ENCODE measurements at places on chromosomes 11 and 22.

DNA sequence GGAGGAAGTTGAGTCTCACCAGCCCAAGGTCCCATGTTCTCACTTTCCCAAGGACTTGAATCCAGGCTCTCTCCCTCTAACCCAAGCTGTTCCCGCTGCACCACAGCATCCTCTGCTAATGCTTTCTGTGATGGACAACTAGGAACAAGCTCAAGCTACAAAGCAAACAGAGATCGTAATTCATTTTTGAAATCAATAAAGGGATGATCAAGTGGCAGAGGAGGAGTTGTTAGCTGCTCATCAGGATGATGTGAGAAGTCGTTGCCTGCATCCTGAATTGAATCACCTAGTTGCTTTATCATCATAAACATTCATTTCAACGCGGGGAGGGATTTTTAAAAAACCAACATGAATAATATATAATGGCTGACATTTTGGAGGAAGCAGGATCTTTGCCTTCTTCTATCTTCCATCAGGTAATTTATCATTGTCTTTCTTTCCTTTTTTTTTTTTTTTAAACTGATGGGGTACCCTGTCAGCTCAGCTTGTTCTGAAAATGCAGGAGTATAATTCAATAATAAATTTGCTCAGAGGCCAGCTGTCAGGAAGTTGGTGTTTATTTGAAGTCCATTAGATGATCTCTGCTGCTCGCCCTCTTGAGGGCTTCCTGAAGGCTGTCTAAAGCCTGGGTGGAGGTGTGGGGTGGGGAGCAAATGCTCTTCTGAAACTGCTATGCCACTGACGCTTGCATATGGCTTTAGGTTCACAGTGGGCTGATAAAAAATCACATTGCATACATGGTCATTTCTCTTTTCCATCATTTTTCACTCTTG is 174.4 kb upstream of the NARS2 start:
- DNase-seq, result no peak

- no peak for DNase-seq
These were observed 74.9 kb upstream of the KCNA4 start for GRCh38 chr11:30091737-30092136.

DNA sequence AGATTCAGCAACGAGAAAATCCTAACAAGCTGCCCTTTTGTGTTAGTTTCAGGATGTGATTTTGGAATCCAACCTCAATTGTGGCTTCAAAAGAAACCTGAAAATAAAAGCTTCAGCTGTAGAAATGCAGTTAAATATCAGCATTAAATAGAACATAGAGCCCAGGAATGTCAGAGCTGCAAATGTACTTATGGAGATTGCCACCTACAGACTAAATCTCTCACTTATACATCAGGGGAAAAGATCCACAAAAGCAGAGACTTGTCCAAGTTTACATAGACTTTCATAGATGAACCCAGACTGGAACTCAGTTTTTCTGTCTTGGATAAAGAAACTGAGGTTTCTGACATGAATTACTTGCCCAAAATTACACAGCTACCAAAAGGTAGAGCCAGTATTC is 446.6 kb downstream of the DLG2 start:
- no peak for DNase-seq

- no peak for DNase-seq
These were observed 284.8 kb downstream of the ETS1 start for GRCh38 chr11:128302425-128303186.

DNA sequence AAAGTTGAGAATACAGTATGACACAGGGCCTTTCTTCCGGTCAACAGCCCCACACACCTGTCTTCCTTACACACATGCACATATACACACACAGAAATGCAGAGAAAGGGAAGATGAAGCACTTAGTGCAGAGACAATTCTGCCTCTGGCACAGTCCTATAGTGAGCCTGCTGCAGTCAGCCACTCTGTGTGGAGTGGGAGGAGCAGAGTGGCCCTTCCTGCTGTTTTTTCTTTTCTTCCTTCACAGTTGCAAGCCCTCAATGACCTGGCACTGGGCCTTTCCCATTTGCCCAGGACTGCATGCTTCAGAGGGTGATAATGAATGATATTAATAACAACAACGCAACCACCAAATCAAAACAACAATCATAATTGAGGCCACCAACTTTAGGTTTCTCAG is 527.0 kb upstream of the B3GAT1 start:
- no peak for DNase-seq

DNA sequence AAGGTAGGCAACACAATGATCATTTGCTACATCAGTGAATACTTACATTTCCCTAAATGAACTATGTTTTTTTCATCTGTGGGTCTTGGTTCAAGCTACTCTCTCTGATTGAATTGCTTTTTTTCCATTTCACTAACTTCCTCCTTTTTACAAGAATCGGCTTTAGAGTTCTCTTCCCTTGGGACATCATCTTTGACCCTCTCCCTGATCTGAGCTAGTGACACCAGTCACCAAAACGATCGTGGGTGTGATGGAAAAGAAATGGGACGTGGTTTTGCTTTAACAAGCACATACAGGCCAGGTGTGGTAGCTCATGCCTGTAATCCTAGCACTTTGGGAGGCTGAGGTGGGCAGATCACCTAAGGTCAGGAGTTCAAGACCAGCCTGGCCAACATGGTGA is 129.9 kb downstream of the WT1 start:
- no peak for DNase-seq

- no peak for DNase-seq
These were observed 11.1 kb downstream of the SYNGR1 start for GRCh38 chr22:39360674-39361413.

DNA sequence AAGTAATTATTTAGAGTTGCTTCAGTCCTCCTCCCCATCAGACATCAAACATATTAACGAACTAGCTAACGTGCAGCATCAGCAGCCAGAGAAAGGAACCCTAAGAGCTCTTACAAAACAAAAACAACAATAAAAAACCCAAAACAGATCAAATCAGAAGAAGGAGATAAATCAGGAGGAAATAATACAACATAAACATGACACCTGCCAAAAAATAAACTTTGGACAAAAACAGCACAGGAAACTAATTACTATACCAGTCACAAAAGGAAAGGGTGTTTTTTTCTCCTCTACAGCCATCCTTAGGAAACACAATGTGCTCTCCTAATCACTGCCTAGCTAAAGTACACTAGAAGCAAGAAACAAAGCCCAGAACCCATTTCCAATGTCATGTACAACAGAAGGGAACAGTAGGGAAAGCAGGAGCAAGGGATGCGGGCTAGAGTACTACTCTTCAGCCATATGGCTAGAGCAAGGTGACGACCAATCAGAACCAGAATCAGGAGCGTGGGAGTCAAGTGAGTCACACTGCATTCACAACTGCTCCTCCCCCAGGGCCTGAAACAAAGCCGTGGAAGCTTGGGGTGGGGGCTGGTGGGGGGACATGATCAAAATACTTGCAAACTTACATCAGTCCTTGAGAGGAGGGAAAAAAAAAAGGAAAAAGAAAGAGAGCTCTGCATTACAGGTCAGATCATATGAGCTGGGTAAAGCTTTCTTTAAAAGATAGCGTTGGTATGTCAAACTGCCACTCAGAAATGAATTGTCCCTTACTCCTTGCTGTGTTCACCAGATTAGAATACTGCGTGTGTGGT is 60.4 kb downstream of the LARGE2 start:
- DNase-seq, result no peak

DNA sequence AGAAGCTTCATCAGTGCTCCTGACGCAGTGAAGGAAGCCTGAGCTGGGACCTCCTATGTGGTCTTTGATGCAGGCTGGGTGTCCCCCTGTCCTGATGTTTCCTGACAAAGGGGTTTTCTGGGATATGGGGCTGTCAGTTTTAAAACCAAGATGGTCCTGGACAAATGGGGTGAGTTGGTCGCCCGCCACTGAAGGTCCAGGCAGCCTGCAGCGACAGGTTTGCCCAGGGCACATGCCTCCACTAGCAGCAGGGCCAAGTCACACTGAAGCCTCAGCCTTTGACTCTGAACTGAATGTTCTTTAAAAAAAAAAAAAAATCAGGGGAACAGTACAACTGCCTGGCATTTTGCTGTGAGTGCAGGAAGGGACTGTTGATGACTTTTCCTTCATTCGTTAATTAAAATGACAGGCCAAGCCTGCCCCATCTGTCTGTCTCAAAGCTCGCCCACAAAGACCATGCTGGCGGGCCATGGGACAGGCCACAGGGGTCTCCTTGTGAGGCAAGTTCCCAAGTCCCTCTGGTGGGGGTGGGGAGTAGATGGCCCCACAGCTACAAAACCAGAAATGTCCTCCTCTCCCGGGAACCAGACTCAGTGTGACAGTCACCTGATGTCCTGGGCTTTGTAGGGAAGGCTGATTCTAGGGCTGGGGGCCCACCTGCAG is 274.8 kb downstream of the CTTN start:
- DNase-seq, result no peak

DNA sequence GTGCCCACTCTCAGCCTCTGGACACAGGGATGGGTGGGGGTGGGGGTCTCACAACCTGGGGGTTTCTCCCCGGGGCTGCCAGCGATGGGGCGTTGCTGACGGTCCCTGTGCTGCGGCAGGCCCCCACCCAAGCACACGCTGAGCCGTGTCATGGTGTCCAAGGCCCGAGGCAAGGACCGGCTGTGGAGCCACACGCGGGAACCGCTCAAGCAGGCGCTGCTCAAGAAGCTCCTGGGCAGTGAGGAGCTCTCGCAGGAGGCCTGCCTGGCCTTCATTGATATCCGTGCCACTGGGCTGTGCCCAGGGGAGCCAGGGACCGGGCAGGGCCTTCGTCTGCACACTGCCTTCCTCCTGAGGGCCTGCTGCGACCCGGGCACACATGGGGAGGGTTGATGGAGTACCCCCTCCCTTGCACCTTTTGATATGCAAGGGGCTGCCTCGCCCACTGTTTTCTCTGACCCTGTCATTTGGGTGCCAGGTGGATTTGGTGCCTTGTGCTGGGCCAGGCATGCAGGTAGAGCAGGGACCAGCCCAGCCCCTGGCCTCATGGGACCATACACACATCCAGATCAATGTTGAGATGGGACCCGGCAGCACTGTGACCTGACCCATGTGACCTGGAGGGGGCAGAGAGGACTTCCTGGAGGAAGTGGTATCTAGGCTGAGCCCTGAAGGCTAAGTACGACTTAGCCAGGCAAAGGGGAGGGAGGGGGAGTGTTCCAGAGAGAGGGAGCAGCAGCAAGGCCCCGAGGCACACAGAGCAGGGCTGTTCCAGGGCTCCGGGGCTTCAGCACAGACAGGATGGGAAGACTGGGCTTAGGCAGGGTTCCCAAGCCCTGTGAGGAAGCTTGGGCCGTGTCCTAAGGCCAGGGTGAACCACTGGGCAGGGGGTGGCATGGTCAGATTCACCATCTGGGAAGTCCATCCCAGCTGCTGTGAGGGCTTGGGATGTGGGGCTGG is 75.2 kb downstream of the MYO7A start:
- DNase-seq, result no peak

- no peak for DNase-seq
These were observed 190.2 kb upstream of the ZBED5 start for GRCh38 chr11:11047851-11048610.

- DNase-seq, result no peak
These were observed 83.6 kb downstream of the BCR start for GRCh38 chr22:23263651-23264555.

- DNase-seq, result no peak
These were observed 377.4 kb downstream of the DYNC2H1 start for GRCh38 chr11:103486604-103487003.

- DNase-seq, result no peak
These were observed 3.6 kb upstream of the VPS37C start for GRCh38 chr11:61164606-61165424.

GRCh38 chr11:28592141-28592540 is 484.0 kb downstream of the METTL15 start:
- no peak for DNase-seq

DNA sequence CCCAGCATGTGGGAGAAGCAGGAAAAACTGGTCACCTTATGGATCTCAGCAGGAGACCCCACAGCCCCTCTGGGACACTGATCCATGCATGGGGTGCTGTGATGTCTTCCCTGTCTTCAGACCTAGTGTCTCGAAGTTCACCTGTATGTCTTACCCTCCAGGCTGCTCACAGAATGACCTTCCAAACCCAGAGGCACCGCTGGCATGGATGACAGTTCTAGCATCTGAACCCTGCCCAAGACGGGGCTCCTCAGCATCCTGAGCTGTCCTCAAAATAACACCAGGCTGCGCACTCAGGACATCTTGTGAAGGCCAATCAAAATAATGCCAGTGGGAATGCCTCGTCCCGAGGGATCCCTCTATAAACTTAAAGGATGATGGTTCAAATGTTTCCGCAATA is 824.9 kb downstream of the TBC1D22A start:
- no peak for DNase-seq
